ENCODE measurements at places on chromosomes 3 and 15.

DNA sequence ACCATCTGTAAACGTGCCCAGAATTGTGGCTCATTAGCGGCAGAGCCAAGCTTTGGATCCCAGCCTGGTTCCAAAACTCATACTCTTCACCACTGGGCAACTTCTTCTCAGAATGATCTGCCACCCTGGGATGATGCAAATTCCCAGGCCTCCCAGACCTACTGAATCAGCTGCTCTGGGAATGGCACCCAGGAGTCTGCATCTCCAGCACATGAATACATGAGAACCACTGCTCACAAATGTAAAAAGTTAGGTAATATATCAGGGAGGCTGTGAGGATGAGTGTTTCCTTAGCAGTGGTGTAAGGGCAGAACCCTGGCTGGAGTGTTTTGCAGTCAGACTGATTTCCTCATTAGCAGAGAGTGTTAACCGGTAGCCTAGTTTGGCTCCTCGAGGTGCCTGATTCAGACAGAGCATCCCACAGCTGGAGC lies 94.2 kb downstream of the LIPC start:
- DNase-seq: no peak

DNA sequence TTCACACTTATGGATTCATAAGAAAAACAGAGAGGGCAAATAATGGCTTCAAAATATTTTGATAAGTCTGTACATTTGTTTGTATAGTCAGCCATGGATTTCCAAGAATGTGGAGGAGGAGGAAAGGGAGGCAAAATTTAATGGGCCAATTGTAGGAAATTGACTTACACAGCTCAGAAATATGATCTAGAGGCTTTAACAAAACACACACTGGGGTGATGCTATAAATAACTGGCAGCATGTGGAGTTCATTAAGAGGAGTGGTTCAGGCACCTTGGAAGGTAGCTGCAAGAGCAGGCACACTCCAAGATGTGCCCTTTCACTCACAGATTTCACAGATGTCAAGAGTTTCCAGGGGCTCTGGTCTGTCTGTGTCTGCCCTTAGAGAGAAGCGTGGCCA lies 193.4 kb upstream of the RASGRP1 start:
- DNase-seq: no peak

- DNase-seq: no peak
These were observed 47.1 kb downstream of the GOLIM4 start for GRCh38 chr3:168048414-168049330.

- DNase-seq: no peak
These were observed 10.0 kb downstream of the ITPKA start for GRCh38 chr15:41503669-41504010.

GRCh38 chr15:95302206-95302605 lies 1028.3 kb upstream of the NR2F2 start:
- DNase-seq: no peak

GRCh38 chr3:25572336-25572735 lies 92.4 kb downstream of the TOP2B start:
- no peak for DNase-seq

DNA sequence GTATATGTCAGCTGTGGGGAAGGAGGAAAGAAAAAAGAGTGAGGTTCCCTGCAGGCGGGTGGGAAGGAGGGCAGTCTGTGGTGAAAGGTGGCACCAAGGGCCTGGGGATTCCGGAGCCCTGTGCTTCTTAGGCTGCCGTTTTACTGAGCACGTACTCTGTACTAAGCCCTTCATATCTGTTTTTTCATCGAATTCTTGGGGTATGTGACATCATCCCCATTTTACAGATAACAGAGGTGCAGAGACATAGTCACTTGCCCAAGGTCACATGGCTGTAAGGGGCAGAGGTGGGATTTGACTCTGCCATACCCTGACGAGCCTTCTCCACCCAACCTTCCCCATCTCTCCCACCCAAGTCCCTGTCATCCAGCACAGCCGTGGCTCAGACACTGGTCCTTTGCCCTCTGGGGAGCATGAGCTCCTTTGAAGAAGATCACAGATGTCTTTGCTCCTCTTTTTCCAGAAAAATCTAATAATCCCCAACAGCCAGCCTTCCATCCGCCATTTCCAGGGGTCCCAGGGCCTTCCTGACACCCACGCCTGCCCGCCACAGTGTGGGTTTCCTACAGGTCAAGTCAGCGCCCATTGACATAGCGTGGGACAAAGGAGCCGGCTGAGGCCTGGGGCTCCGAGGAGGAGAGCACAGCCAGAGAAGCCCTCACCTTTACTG lies 24.2 kb downstream of the CYP11A1 start:
- no peak for DNase-seq
